SK-N-SH (cell line): ENCODE measurements at places on chromosomes 1 and 21. TPM values are rescaled to one million over a fixed set of nuclear protein-coding genes. Genes with fewer than 3 reads are reported as not detected.

Gene DCST2
- polyA plus RNA-seq = 0.76 and 1.1 TPM in 2 replicates

Gene CAPN2
- polyA plus RNA-seq = 208 and 209 TPM in 2 replicates

DNA sequence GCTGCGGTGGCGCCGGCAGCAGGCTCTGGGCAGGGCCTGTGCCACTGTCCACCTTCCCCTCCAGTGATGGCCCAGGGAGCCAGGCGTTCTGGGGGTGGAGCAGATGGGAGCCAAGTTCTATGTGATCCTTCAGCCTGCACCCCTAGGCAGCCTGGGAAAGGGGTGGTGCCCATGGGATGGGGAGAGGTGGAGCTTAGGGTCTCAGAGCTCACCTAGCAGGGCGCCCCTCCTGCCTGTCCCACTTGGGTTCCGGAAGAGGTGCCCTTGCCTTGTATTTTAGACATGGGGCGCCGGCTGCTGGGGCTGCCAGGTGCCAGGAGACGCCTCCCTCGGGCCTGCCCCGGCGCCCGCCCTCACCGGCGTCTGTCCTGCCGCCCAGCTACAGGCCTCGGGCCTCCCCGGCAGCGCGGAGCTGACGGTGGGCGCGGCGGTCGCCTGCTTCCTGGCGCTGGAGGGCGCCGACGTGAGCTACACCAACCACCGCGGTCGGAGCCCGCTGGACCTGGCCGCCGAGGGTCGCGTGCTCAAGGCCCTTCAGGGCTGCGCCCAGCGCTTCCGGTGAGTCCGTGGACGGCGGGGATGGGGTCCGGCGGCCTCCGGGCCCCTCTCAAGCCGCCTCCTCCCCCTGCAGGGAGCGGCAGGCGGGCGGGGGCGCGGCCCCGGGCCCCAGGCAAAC lies 3.1 kb upstream of the MMP23B start:
- H3K4me1 ChIP-seq = no peaks in the 10 kb centered on the region; the same call in 1 of the 2 replicates
- no peak for DNase-seq
- H3K36me3 ChIP-seq = peaks cover 3% of the 10 kb centered on the region; the same call in 1 of the 2 replicates
- no peak overlapping the region for H3K4me3 ChIP-seq

- no peak for DNase-seq
- H3K4me1 ChIP-seq = no peaks in the 10 kb centered on the region
- no peak overlapping the region for H3K27ac ChIP-seq
Measured at GRCh38 chr1:230609208-230609607, 33.1 kb upstream of the COG2 start.

Gene TNN
- 0.03 TPM in 1 of 2 replicates, not detected in the other for polyA plus RNA-seq

DNA sequence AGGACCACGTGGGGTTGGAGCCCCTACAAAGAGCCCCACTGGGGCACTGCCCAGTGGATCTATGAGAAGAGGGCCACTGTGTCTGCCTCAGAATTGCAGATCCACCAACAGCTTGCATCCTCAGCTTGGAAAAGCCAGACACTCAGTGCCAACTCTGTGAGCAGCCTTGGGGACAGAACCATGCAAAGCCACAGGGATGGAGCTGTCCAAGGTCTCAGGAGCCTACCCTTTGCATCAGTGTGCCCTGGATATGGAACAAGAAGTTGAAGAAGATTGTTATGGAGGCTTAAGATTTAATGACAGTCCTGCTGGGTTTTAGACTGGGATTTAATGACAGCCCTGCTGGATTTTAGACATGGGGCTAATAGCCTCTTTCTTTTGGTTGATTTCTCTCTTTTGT lies 1670.9 kb downstream of the PLA2G4A start:
- no peaks in the 10 kb centered on the region for H3K27me3 ChIP-seq
- no peak for DNase-seq
- H3K27ac ChIP-seq = no peak overlapping the region
- H3K4me1 ChIP-seq = no peaks in the 10 kb centered on the region; the same call in 1 of the 2 replicates
- no peak overlapping the region for H3K4me3 ChIP-seq

- H3K27me3 ChIP-seq = no peaks in the 10 kb centered on the region
- no peak for DNase-seq
- H3K4me1 ChIP-seq = peaks cover 7% of the 10 kb centered on the region; the same call in 1 of the 2 replicates
- no peak overlapping the region for H3K27ac ChIP-seq
- H3K36me3 ChIP-seq = peaks cover 36% of the 10 kb centered on the region
Measured at GRCh38 chr1:26833432-26834405, 7.2 kb downstream of the ZDHHC18 start.
